Activated T-cell treated with anti-CD3 and anti-CD28 coated beads for 4 hours (primary cell): ENCODE measurements at places on chromosomes 11 and 22.

- DNase-seq = no peak
Observed at GRCh38 chr11:73186294-73186850, 31.7 kb upstream of the P2RY2 start.

- DNase-seq = no peak
Observed at GRCh38 chr11:117910525-117910924, 18.7 kb downstream of the TMPRSS13 start.

GRCh38 chr22:39233710-39234471 is 10.9 kb downstream of the PDGFB start:
- DNase-seq = no peak

GRCh38 chr22:36965696-36966095 is 52.3 kb downstream of the CSF2RB start:
- DNase-seq = no peak

- peak; percentile 39 for DNase-seq
Observed at GRCh38 chr11:47523490-47524225, 29.3 kb downstream of the CELF1 start.

- DNase-seq = no peak
Observed at GRCh38 chr11:59614277-59615119, 1.1 kb downstream of the OSBP start.

DNA sequence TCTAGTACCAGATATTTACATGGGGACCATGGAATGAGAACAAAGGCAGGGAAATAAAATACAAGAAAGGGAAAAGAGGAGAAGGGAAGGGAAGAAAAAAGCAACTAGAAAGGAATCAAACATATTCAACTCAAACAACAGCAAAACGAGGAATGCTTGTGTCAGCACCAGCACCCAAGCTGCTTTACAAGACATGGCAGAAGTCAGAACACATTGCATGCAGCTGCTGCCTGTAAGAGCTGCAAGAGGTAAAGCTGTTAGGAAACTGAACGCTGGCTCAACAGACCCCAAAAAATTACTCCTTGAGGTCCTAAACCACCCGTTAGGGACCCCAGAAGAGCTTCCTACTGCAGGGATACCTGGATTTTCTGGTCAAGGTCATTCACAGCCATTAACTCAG is 296.9 kb downstream of the OPCML start:
- DNase-seq = no peak

- no peak for DNase-seq
Observed at GRCh38 chr11:59187587-59187986, 15.7 kb downstream of the DTX4 start.

GRCh38 chr11:12721816-12722604 is 47.8 kb downstream of the TEAD1 start:
- no peak for DNase-seq

- DNase-seq = no peak
Observed at GRCh38 chr11:122756417-122756816, 81.9 kb upstream of the CRTAM start.

GRCh38 chr11:45294499-45294898 is 8.4 kb upstream of the SYT13 start:
- no peak for DNase-seq

GRCh38 chr11:45361551-45361950 is 75.4 kb upstream of the SYT13 start:
- DNase-seq = no peak

GRCh38 chr11:124311269-124311668 is 2.5 kb downstream of the OR8D1 start:
- DNase-seq = no peak

GRCh38 chr22:28981818-28982499 is 79.7 kb downstream of the C22orf31 start:
- no peak for DNase-seq

GRCh38 chr11:12285106-12285505 is 92.3 kb upstream of the PARVA start:
- DNase-seq = no peak

DNA sequence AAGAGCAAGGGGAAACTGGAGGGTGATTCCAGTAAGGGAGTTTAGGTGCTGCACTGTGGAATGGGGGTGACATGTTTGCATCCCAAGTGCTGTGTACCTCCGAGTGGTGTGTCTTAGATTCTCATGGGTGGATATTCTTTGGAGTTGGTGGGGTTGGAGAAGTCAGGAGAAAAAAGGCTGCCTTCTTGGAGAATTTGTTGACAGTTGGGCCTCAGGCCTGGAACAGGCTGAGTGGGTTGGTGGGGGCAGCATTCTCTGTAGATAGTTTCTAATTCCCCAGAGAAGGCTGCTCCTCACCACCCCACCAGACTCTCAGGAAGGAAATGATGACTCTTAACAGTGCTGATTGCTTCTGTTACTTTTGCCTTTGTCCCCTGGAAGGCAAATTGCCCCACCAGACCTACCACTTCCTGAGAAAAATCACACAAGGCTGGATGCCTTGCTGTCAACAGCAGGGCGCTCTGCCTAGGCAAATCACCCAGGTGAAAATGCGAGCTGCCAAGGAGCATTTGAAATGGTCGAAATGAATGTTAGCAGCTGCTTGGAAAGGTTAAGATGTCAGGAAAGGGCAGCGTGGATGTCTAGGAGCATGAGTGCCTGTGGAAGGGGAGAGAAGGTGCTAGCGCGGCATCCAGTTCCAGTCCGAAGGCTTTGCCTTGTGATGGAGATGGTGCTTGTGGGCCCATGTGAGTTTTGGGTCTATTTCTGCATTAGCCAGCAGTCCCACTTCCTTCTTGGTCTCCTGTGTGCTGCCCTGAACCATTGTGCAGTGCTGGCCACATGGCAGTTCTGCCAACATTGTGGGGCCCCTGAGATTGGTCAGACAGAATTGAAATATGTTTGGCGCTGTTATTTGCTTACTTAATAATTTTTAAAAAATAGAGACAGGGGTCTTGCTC is 29.7 kb upstream of the SORL1-AS1 start:
- DNase-seq = peak; percentile 43

DNA sequence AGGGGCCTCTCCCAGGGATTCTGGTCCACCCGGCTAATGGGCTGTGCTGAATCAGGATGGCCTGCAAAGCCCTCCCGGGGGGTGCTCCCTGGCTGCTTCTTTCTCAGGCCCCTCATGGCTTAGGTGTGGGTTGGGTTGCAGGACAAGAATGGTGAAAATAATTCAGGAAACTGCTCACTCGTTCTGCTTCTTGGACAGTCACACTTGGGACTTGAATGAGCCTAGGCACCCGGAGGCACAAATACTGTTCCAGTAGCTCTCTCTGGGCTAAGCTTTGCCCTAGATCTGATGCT is 83.2 kb downstream of the TRIM29 start:
- DNase-seq = no peak

- DNase-seq = no peak
Observed at GRCh38 chr11:116311206-116311605, 461.6 kb downstream of the BUD13 start.

DNA sequence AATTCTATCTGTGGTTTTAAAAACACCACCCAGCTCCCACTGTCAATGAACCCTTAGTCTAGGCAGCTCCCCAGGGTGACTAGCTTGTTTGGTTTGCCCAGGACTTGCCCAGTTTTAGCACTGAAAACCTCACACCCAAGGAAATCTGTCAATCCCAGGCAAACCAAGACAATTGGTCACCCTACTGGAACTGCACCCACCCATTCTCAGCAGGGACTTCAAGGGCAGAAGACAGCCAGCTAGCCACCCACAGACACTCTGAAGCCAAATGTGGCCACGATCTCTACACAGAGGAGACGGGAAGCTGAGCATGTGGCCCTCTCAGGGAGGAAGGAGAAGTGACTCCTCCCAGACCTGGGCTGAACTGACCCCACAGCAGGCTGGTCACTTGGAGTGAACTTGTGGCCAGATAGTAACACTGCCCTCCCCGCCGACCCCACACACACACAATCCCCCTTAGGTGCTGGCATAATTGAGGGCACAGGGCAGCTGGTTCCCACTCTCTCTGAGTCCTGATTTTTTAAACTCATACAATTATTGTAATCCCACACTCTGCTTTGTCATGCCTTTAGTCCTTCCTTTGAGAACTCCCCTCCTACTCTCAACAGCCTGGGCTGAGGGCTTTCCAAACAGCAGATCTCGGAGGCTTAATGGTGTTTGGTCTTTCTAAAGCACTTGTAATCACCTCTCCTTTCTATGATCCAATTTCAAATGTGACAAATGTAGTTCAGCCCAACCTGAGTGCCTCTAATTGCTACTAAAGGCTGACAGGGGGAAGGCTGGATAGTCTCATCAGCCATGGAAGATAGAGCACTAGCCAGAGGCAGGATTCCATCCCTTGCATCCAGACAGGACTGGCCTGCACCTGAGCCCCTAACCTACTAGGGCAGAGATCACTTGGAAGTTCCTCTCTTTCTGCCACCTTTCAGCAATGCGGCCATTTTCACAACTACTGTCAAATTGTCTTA is 74.7 kb upstream of the DRD2 start:
- DNase-seq = no peak

DNA sequence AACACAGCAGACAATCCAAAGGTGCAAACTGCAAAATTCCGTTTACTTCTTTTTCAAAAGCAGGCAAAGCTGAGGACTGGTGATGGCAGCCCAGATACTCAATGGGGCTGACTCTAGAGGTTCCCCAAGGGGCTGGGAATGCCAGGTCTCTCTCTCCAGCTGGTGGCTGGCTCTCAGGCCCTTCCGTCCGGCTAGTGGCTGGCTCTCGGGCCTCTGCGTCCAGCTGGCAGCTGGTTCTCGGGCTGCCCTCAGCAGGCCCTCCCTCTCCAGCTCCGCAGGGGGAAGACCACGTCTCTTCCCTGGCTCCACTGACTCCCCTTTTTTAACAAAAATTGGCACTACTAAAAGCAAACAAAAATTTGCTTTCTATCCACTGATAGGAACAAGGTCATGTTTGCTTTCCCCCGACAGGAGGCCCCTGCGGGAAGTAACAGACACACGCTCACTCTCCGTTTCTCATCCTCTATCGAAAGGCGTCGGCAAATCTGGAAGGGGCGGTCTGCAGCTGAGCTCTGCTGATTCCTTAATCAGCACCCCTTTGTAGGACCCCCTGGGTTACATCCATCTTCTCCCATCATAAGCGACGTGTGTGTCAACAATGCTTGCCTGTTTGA is 381.4 kb downstream of the BRD1 start:
- DNase-seq = no peak

GRCh38 chr11:70570693-70571395 is 172.5 kb downstream of the CTTN start:
- DNase-seq = no peak

DNA sequence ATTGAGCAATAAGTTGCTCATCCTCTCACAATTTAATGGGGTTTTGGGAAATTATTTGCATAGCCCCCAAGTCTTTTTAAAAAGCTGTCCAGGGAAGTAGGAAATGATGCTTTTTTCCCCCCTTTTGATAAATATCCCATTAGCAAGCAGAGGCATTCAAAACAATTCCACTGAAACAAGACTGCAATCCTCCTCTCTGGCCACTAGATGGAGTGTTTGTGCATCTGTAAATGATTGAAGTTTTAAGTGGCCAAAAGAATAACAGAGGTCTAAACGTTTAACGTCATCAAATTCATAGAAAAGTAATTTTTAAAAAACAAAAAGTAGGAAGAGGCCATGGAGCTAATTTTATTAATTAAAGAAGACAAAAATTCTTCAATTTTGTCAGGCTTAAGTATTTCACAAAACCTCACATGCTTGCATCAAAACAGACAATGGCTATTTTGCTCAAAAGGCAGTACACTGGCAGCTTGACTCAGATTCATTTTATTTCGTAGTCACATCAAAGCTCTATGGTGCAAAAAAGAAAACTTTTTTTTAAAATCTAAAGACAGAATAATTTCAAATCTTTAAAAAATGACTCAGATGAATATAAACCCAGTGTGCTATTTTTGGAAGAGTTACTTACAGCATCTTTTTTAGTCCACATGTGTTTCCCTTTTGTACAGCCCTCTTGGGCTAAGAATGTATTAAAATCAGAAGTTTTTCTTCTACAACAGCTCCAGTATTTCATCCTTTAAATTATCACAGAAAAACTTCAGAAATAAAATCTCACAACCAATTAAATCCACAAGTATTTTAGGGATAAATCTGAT is 17.8 kb downstream of the CHORDC1 start:
- DNase-seq = no peak

DNA sequence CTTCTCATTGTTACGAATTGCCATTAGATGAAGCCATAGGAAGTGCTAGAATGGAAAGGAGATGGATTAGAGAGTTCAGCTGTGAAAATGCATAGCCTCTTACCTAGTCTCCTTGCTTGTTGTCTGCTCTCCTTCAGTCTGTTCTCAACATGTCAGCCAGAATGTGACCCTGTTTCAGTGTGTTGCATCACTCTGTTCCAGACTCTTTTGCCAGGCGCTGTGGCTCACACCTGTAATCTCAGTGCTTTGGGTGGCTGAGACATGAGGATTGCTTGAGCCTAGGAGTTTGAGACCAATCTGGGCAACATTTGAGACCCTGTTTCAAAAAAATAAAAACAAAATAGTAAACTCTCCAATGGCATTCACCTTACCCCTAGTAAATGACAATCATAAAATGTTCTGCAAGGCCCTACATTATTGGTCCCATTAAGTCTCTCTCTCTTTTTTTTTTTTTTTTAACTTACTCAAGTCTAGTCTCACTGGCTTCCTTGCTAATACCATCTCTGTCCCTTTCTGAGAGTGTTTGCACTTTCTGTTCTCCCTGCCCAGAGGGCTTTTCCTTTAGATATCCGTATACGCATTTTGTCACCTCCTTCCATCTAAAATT is 39.4 kb downstream of the CYP2R1 start:
- no peak for DNase-seq

DNA sequence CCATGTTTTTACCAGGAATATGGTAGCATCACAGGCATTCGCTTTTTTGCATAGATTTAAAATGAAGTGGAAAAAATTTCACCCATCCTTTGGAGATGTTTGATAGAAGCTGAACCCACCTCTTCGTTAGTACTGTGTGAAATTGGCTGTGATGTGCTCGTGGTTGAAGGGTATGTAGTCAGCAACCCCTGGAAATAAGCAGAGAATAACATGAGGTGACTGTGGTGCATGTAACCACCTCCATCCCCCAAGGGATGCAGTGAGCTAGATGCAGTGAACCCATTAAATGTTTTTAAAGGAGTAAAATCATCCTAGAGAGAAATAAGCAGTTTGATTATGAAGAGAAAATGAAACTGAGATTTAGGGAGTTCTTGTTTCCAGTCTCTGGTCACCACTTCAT is 15.9 kb downstream of the CBLIF start:
- DNase-seq = no peak
